GM19239 (cell line): ENCODE measurements at places on chromosomes 6 and 20.

- no peak for DNase-seq
Observed at GRCh38 chr6:27785294-27785693, 126.9 kb downstream of the OR2B2 start.

DNA sequence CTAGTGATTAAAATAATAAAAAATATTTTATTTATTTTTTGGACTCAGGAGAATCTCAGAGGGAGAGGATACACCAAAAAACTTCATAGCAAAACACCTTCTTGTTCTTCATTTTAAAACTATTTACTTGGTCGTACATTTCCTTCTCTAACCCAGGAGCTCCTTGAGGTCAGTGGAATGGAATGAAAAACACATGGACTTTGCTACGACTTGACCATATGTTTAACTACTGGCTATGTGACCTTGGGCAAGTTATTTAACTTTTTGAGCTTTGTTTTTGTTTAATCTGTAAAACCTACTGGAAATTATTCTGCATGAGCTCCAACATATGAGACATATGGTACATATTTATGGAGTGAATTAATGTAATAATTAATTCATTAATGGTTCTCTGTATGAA, 1005.5 kb upstream of the CITED2 start:
- DNase-seq = no peak

GRCh38 chr6:132742495-132742894, 15.2 kb downstream of the VNN2 start:
- DNase-seq = no peak

GRCh38 chr6:75183099-75183541, 22.7 kb downstream of the COL12A1 start:
- no peak for DNase-seq

DNA sequence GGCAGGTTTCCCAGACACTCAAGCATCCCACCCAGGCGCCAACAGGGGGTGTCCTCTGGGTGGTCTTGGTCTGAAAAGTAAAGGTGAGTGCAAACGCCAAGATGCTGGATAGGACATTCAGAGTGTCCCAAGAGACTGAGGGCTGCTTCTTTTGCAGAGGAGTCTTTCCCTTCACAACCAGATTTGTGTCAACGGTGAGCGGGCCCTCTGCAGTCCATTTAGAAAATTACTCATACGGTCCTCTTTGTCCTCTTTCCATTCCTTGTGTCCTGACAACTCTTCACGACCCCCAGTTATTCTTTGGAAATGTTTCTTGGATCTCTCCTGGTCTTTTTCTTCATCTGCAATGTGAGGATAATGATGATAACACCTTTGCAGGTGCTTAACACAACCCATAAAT, 257.8 kb downstream of the CDC5L start:
- no peak for DNase-seq

DNA sequence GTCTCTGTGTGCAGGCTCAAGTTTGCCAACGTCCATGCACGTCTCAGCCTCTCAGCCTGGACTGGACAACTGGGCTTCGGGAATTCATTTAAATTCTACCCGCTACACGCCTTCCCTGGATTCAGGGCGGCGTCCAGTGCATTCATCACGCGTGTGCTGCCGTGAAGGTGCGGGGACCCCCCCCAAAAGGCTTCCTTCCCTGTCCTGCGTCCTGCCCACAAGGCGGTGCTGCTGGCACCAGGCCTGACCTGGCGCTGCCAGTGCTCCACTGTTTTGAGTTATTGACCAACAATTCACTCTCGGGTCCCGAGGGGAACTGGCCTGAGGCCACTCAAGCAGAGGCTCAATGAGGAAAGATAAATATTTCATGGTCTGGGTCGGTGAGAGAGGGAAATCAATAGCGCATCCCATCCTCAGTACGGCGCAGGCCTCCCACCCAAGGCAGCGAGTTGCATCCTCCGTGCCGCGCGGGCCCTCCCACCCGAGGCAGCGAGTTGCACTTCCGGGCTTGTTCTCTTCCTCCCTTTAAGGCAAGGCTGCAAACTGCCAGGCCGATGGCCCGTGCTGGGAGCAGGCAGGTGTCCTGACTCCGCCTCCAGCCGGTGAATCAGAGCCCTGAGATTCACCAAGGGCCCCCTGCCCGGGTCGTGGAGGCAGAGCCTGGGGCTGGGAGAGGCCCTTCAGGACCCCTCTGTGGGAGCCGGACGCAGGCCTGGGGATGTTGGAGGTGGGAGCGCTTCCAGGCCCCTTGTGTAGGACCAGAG, 22.8 kb upstream of the BHLHE23 start:
- DNase-seq = no peak

- DNase-seq = no peak
Observed at GRCh38 chr6:47007657-47008396, 34.3 kb downstream of the ADGRF1 start.

- no peak for DNase-seq
Observed at GRCh38 chr6:114301596-114302219, 41.1 kb downstream of the HS3ST5 start.

GRCh38 chr20:33889312-33889711, 78.2 kb downstream of the CHMP4B start:
- no peak for DNase-seq

DNA sequence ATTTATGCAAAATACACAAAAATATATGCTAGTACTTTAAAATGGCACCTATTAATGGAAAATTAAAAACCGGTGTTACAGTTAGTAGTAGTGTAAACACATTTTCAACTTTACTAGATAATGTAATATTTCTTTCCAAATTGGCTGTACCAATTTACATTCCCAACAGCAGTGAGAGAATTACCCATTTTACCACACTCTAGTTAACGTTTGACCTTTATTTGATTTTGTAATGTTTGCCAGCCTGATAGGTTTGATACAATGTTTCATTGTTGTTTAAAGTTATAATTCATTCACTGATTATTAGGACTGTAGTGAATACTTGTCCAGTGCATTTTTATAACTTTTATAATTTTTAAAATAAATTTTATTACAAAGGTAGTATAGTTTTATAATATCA, 182.1 kb downstream of the EYA4 start:
- DNase-seq = no peak

- DNase-seq = no peak
Observed at GRCh38 chr6:106102034-106102433, 15.9 kb downstream of the PRDM1 start.

GRCh38 chr6:15776458-15776980, 113.7 kb upstream of the DTNBP1 start:
- DNase-seq = no peak

GRCh38 chr20:38311091-38311490, 7.1 kb downstream of the BPI start:
- DNase-seq = no peak

DNA sequence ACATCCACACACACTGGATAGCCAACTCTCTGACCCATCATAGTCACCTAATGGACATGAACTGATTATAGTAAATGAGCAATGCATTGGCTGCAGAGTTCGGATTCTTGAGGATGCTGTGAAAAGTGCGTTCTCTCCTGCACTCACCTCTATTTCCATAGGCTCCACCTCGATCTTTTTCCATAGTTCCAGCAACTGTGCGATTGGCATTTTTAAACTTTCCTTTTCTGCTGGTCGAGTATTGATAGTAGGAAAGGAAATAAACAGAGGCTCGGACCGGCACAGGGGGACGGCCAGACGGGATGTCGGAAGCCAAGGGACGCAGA, 94.4 kb downstream of the RNASET2 start:
- DNase-seq = no peak

GRCh38 chr6:84967389-84967788, 203.0 kb upstream of the TBX18 start:
- no peak for DNase-seq
